Activated CD4-positive, CD25-positive, alpha-beta regulatory T cell treated with anti-CD3 and anti-CD28 coated beads, Interleukin-2, amount 50 U/mL, for 16 hours (primary cell): ENCODE measurements at places on chromosomes 5 and 9.

DNA sequence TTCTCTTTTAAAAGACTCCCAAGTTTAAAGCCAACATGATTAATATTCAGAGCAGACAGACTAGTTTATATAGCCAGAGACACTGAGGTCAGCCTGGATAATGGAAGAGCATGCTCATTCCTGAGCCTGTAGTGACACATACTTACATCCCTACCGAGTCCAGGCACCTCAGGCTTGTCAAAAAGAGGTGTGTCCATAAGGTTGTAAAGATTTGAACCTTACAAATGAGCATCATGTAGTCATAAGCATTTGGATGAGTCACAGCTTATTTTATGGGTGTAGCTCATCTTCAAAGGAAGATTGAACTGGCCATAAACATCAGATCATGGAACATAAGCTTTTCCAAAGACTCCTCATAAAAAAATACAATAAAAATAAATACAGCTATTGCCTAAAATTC is 333.5 kb downstream of the EFNA5 start:
- DNase-seq, result no peak

DNA sequence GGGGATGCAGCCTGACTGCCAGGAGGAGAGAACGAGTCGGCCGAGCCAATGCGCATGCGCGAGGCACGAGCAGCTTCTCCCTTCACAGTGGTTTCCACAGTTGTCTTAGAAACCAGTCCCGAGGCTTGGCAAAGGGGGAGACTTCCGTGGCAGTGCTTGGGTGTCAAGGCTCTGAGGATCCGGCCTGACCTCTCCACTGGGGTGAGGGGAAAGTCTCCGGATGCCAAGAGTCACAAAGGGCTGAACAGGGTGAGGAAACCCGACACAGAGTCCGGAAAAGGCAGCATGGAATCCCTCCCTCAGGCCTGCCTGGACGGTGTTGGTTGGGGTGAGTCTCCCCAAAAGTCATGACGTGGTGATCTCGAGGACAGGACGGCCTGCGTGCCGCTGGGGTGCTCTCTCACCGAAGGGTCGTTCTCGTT is 475.5 kb downstream of the SPATA31A7 start:
- no peak for DNase-seq

DNA sequence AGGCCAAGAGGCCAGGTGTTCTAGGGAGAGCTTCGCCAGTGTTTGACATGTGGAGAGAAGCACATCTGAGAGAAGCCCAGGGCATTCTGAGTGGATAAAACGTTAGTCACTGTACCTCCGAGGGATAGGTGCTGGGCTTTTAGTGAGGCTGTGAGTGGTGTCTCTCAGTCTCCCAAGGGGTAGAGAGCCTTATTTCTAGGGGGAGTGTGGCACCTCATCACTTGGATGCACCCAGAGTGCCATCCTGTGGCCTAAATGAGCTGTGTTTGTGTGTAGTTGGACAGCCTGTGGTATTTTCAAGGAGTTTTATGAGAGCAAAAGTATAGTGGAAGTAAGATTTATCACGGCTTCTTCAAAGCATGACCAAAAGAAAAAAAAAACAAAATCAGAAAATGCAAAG is 1046.9 kb upstream of the WWC1 start:
- no peak for DNase-seq

DNA sequence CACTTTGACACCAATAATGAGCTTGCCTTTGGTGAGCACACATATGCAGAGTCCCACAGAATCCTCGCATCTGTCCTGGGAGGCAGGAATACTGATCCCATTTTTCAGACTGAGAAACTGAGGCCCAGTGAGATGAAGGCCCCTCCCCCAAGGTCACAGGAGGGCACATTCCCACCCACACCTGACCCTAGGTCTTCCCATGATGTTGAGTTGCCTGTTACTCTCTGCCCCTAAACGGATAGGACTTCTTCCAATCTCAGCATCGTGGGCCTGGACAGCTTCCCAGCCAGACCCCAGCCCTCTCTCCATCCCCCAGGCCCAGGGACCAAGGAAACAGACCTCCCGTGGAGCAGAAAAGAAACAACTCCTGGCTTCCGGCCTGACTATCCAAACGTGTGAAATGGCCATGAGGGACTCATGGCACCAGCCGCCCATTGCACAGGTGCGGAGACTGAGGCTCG is 877 bp downstream of the SH3GLB2 start:
- DNase-seq, result no peak

DNA sequence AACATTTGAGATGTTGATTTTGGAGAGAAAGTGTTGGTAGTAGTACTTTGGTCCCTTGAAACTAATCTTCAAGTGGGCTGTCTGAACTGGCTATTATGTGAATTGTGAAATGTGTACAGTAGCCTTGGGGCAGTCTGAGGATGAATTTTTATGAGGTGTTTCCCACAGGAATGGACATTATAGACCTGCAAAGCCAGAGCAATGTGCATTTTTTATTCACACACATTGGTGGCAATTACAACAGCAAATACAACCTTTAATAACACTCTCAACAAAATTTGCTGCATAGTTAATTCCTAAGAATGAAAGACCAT is 147.0 kb downstream of the PAM start:
- DNase-seq, result no peak

DNA sequence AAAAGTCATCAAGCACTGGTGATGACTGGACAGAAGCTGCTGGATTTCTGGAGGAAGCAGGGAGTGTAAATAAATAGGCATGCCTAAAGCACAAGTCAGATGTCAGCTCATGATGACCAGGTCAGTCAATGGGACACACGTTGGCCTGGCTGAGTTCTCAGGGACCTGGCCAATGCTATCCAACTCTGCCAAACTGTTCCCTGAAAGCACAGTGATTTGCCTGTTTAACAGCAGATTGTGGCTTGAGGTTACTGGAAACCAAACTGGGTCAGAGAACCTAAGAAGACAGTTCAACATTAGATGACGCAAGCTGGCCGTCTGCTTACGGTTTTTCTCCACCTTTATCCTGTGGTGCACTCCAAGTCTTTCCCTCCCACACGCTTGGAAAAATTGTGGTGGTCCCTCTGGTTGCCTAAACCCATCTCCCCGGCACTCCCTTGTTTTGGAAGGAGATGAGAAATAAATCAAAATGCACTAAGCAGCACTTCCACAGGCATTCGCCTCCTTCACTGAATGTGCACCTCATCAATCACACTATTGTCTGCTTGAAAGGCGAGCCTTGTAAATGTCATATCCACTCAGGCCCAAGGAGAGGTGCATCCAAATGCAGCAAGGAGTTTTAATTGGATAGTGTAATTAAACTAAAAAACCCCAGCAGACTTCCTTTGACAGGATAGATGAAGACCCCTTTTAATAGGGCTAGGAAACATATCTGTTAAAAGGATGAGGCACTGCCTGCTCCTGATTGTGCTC is 199.4 kb downstream of the GAPVD1 start:
- no peak for DNase-seq
